ENCODE measurements at places on chromosomes 5 and 9. TPM values are rescaled to one million over a fixed set of nuclear protein-coding genes. Genes with fewer than 3 reads are reported as not detected.

SLC25A2 gene
- 0.67 TPM for total RNA-seq

IL5 gene
- not detected for total RNA-seq

MOB3B gene
- 4.7 TPM for total RNA-seq

LCN1 gene
- not detected for total RNA-seq

GRCh38 chr5:9440517-9440916, 105.4 kb downstream of the SEMA5A start:
- no peaks in the 10 kb centered on the region for H3K36me3 ChIP-seq
- no peak overlapping the region for H3K27ac ChIP-seq
- no peaks in the 10 kb centered on the region for H3K27me3 ChIP-seq
- DNase-seq: no peak
- no peak overlapping the region for H3K4me3 ChIP-seq

DNA sequence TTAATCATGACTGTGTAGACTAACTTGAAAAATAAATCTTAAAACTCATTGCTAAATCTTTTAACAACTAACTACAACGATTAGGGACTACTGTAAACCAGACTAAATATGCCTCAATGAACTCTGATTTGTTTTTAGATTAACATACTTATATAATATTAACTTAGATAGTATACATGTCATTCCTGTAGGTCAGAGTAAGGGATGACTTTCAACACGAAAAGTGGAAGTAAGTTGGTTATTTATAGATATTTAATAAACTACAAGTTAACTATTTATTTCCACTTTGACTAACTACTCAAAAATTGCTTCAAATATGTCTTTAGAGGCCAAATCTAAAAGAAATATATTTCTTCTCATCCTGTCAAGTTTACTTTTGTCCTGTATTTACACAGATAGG, 795.6 kb downstream of the PTPRD start:
- H3K36me3 ChIP-seq: no peaks in the 10 kb centered on the region
- H3K27me3 ChIP-seq: no peaks in the 10 kb centered on the region
- H3K27ac ChIP-seq: no peak overlapping the region
- no peak overlapping the region for H3K4me3 ChIP-seq
- no peak for DNase-seq

DNA sequence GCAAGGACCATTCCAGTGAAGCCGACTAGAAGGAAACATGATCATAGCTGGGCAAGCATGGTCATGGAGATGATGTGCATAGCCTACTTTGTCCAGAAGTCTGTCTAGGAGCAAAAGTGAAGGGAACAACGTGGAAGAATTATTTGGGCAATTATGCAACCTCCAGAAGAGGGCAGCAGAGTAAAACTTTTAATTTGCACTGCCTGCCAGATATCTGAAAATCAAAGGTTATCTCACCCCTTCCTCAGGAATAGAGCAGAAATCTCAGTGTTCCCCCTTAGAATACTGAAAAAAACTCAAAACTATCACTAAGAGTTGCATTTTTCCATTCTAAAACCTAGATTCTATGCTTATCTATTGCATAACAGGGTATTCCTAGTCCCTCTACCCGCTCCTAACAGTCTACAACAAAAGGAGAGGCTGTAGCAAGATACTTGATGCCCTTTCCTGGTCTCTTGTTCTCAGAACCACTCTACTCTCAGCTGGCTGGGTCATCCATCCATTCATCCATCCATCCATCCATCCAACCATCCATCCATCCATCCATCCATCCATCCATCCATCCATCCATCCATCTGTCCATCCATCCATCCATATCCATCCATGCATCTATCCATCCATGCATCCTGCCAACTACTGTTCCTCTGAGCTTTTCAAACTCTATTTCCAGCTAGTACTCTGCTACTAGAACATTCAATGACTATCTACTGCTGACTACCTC, 8.4 kb upstream of the SETD9 start:
- peak; percentile 71 for DNase-seq
- H3K4me1 ChIP-seq: peaks cover 5% of the 10 kb centered on the region
- peaks cover 2% of the 10 kb centered on the region for H3K36me3 ChIP-seq
- no peaks in the 10 kb centered on the region for H3K27me3 ChIP-seq

DNA sequence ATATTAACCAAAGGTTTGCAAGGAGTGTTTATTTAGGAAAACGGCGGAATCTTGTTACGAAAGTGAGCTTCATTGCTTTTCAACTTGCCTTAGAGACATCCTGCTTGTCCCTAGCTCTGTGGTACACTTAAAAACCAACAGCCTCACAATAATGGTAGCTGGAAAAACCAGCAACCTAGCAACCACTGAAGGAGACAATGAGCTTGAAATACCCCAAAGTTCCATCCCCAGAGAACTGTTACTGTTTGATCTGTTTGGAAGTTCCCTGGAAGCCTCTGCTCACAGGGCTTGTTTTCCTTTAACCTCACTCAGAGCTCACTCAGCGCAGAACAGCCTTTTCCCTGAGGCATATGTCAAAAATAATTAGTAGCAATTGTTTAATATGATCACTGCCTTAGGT, 43.2 kb downstream of the SH3TC2 start:
- no peaks in the 10 kb centered on the region for H3K4me1 ChIP-seq
- H3K4me3 ChIP-seq: no peak overlapping the region
- no peaks in the 10 kb centered on the region for H3K36me3 ChIP-seq

- H3K4me3 ChIP-seq: no peak overlapping the region
- DNase-seq: no peak
- H3K27ac ChIP-seq: no peak overlapping the region
- no peaks in the 10 kb centered on the region for H3K36me3 ChIP-seq
- no peaks in the 10 kb centered on the region for H3K4me1 ChIP-seq
Observed at GRCh38 chr5:96235008-96235910, 197.8 kb downstream of the PCSK1 start.

GRCh38 chr9:79425840-79426239, 145.9 kb upstream of the TLE4 start:
- H3K36me3 ChIP-seq: no peaks in the 10 kb centered on the region
- H3K27ac ChIP-seq: no peak overlapping the region
- no peaks in the 10 kb centered on the region for H3K4me1 ChIP-seq
- no peak for DNase-seq
- H3K4me3 ChIP-seq: no peak overlapping the region
- no peaks in the 10 kb centered on the region for H3K27me3 ChIP-seq

DNA sequence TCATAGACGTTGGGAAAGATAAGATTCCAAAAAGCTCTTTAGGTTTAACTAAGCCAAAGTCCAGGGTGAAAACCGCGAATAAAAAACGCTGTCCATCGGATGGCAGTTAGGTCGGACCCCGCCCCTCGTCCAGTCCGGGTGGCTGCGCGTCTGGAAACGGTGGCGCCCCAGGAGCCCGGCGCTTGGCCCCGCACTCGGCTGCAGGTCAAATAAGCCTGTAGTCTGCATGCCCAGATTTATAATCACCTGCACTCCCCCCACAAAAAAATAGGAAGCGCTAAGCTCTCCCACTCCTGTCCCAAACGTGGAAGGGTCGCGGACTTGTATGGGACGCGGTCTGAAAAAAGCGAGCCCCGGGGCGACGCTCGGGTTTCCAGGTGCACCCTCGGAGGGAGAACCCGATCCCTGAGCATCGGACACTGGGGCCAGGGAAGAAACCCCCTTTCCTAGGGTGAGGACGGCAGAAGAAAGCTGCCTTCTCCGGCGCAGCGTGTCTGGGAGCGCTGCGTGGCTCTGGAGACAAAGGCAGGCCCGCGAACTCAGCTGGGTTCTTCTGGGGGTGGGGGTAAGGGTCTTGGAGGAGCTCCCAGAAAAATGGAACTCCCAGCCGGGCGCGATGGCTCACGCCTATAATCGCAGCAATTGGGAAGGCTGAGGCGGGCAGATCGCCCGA, 923 bp upstream of the ZBTB5 start:
- no peaks in the 10 kb centered on the region for H3K36me3 ChIP-seq
- peak overlapping the region; percentile 96 for H3K27ac ChIP-seq
- peaks cover 15% of the 10 kb centered on the region for H3K4me1 ChIP-seq
- H3K27me3 ChIP-seq: no peaks in the 10 kb centered on the region

DNA sequence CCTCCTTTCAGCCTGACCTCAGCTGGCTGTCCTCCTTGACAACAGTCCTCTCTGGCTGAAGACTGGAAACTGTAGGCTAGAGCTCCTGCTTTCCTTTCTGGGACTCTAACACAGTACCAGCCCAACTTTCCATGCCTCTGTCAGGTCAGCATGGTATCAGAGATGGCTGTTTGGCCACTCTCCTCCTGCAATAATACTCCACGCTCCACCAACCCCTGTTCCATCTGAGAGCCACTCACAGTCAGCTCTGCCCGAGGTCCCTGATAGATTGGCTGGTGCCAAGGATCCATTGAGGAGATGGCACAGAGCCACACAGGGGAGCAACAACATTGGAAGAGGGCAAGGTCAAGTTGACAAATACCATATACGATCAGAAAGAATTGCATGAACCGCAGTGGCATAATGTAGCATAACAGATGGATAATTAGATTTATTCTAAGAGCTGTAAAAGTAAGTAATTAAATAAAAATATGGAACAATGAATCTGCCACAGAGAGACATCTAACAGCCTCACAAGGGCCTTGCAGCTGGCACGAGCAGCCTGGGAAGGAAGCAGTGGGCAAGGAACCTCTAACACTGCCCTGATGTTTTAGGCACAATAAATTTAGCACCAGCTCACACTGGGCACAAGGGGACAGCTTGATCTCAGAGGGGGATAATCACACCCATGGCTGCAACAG, 94.3 kb upstream of the LRRTM2 start:
- H3K27me3 ChIP-seq: no peaks in the 10 kb centered on the region
- no peak overlapping the region for H3K27ac ChIP-seq
- H3K4me1 ChIP-seq: peaks cover 11% of the 10 kb centered on the region

- no peaks in the 10 kb centered on the region for H3K27me3 ChIP-seq
- no peaks in the 10 kb centered on the region for H3K4me1 ChIP-seq
- H3K27ac ChIP-seq: no peak overlapping the region
- no peak for DNase-seq
- H3K36me3 ChIP-seq: no peaks in the 10 kb centered on the region
Observed at GRCh38 chr9:111799915-111800526, 5.3 kb upstream of the SHOC1 start.

DNA sequence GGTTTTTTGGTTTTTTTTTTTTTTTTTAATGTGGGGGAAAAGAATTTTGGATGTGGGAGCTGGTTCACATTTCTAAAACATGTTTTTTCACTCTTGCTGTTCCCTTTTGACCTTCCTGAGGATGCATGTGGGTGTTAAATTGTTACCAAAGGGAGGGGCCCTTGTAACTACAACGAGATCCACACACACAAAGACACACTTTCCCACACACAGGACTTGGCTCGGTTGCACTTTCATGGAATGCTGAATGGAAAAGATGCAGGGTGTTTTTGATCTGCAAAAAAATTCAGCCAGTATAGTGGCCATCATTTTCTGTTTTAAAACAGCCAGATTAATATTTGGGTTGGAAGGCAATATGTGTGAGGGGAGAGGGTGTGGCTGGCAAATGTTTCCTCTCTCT, 576.9 kb downstream of the EBF1 start:
- no peaks in the 10 kb centered on the region for H3K36me3 ChIP-seq
- H3K27me3 ChIP-seq: no peaks in the 10 kb centered on the region
- no peak overlapping the region for H3K4me3 ChIP-seq
- DNase-seq: no peak
- H3K27ac ChIP-seq: no peak overlapping the region

DNA sequence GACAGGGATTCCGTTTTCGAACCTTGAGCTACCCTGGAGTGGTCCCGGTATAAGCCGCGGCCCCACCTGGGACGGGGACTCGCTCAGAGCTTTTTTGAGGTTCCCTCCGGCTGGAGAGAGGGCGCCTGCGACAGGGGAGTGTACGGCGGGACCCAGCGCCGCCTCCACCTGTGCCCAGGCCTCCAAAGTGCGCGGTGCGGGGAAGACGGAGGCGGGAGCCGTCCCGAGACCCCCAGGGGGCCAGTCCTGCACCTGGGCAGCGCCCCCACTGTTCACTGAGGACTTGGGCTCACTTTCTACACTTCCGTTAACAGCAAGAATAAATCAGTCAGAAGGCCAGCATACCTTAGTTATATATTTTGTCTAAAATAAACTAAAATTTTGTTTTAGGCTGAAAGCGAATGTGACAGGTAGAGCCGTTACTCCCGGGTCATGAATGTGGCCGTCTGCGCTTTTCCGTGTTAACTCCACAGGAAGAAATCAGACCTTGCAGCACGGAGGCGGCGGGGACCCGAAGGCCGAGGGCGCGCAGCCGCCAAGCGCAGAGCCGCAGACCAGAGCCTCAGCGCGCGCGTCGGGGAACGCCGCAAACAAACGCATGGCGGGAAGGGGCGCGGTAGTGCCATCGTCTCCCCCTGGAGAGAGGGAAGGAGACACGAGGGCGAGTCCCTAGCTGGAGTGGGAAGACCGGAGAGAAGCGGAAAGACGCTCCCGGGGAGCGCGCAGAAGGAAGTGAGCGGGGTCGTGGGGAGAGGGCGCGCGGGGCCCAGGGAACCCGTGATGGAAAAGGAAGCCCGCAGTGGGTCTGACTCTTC, 14.1 kb downstream of the TRIM7 start:
- DNase-seq: peak; percentile 61
- peak overlapping the region; percentile 78 for H3K4me3 ChIP-seq
- H3K4me1 ChIP-seq: peaks cover 8% of the 10 kb centered on the region
- H3K27me3 ChIP-seq: no peaks in the 10 kb centered on the region
- H3K27ac ChIP-seq: peak overlapping the region; percentile 97

DNA sequence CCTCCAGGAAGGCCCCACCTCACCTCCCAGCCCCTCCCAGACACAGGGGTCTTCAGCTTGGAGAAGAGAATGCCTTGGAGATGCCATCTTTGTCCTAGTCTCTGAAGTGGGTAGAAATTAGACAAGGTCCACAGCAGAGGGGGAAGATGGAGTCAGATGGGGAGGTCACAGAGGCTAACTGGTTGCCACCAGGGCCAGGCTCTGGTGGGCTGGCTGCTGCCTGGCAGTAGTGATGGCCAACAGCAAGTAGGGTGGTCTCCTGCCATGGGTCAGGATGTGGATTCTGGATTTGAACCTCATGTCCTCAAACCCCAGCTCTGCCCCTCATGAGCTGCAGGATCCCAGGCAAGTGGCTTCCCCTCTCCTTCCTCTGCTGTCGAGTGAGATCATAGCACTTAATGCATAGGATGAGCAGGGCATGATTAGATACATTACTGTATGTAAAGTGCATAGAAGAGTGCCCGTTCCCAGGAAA, 38.7 kb upstream of the NEK6 start:
- no peak overlapping the region for H3K4me3 ChIP-seq
- H3K27me3 ChIP-seq: no peaks in the 10 kb centered on the region
- no peak overlapping the region for H3K27ac ChIP-seq

GRCh38 chr5:36751886-36752285, 124.7 kb upstream of the NIPBL start:
- DNase-seq: no peak
- H3K27me3 ChIP-seq: no peaks in the 10 kb centered on the region
- H3K36me3 ChIP-seq: no peaks in the 10 kb centered on the region
- peaks cover 12% of the 10 kb centered on the region for H3K4me1 ChIP-seq

Data from Caco-2 (cell line).